ENCODE measurements at places on chromosomes 12 and 14.

- no peak for DNase-seq
These were observed 92.8 kb downstream of the SLC15A5 start for GRCh38 chr12:16184681-16185080.

- DNase-seq: no peak
These were observed 9.3 kb upstream of the ESR2 start for GRCh38 chr14:64303471-64303917.

- DNase-seq: no peak
These were observed 493.9 kb upstream of the TBX3 start for GRCh38 chr12:115177899-115178298.

GRCh38 chr14:96030108-96030760 is 8.9 kb upstream of the C14orf132 start:
- DNase-seq: no peak

GRCh38 chr14:73287071-73287470 is 49.8 kb downstream of the PAPLN start:
- no peak for DNase-seq

GRCh38 chr14:98229656-98230366 is 1042.2 kb downstream of the BCL11B start:
- no peak for DNase-seq

DNA sequence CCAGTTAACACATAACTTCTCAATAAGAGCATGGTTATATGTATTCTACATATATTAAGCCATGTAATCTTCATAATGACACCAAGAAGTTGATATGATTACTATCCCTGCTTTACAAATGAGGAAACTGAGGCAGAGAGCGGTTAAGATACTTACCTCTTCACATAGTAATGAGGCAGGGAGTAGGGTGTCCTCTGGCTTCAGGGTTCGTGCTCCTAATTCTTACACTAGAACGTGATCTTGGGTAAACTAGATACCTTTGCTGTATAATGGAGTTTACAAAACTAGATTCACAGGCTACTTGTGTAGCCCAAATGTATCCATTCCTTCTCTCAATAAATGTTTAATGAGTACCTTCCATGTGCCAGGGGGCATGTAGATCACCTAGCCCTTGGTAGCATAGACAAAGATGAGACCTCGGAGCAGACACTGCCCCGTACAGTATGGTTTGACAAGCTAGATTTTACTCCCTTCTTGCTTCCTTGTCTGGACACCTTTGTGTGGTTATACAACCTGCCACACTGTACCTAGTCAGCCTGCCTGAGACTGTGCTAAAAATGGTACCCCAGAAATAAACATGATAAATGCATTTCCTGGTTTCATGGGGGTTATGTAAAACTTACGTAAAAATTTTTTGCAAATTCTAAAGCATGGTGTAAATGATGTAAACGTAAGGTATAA is 991.8 kb downstream of the VRK1 start:
- no peak for DNase-seq

Data from activated CD8-positive, alpha-beta memory T cell treated with anti-CD3 and anti-CD28 coated beads for 4 hours (primary cell).